ENCODE measurements at places on chromosomes 1 and 21. TPM values are rescaled to one million over a fixed set of nuclear protein-coding genes. Genes with fewer than 3 reads are reported as not detected.
A peak's percentile ranks its signal among the peaks of the same experiment; 100 is the strongest.

GRCh38 chr1:234853906-234854644 lies 244.1 kb upstream of the IRF2BP2 start:
- peak; percentile 28 for DNase-seq

Gene BRDT
- polyA plus RNA-seq = not detected

GRCh38 chr1:80101159-80101558 lies 1094.6 kb upstream of the ADGRL4 start:
- no peak for DNase-seq

- no peak for DNase-seq
Measured at GRCh38 chr1:997713-997992, 2.2 kb downstream of the HES4 start.

DNA sequence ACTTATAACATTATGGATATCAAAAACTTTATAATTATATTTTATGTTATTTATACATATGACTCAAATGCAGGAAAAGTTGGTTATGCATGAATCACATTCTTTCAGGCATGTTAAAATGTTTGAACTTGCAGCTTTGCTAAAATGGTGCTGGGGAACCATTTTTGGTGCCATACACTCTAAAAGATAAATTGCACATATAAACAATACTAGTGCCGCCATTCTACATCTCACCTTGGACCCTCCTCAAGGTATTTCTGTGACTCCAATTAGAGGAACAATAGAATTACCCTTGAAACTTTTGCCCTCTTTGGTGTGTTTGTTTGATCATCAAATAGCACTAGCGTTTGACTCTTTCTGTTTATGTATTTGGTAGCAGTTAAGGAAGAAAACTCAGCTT lies 997 bp downstream of the PRKACB start:
- peak; percentile 6 for DNase-seq

DNA sequence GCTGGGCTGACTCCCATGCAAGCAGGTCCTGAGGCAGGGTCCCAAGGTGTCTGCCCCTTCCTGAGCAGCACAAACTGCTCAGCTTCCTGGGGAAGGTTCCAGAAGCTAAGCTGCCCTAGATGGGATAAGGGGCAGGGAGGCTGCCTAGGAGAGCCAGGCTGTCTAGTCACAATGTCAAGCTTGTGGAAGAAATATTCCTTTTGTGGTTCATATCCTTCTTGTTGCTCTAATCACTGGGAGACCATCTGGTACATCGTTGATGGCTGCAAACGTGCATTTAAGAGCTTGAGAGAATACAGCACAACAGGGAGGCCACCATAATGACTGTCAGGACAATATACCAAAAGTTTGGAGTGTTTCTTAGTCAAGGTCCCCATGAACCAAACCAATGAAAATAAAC lies 67.4 kb downstream of the SLC16A1 start:
- DNase-seq = no peak

GRCh38 chr21:26140164-26140579 lies 30.4 kb downstream of the APP start:
- DNase-seq = peak; percentile 90

Gene GPR25
- polyA plus RNA-seq = not detected

Gene SELL
- 0.11 TPM for polyA plus RNA-seq

Gene UBXN10
- not detected for polyA plus RNA-seq

Gene PFKL
- 126 TPM for polyA plus RNA-seq

Gene LMX1A
- not detected for polyA plus RNA-seq

DNA sequence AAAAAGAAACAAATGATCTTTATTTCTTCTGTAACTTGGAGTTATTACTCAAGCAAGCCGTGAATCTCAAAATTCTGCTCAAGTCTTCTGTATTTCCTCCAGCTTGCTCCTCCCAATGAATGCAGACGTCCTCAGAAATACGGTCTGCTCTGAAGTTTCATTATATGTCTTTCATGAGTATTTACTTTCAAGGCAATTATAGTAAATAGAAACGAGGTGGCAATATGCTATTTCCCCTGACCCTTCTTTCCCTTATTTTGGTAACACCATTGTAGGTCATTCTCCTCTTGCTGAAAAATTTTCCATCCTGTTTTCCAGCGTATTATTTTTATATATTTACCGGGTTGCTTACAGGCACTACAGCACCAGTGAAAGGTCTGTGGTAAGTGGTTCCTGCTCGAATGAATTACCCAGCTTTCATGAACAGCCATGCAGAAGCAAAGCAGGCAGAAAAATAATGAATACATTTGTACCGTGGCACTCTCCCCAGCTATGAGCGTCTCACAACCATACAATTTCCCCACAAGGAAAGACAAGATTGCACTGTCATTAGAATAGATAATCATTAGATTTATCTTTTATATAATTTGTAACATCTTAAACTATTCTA lies 350.9 kb upstream of the PKN2 start:
- no peak for DNase-seq

GRCh38 chr1:26353976-26354820 lies at the start of gene CRYBG2:
CRYBG2 (minus strand) TSS chr1:26354130; CDS start chr1:26346657, 7,473 bp downstream.
- peak; percentile 77 for DNase-seq

- no peak for DNase-seq
Measured at GRCh38 chr1:39755965-39756659, 15.0 kb downstream of the OXCT2 start.

Gene IPP
- 5.1 TPM for polyA plus RNA-seq

DNA sequence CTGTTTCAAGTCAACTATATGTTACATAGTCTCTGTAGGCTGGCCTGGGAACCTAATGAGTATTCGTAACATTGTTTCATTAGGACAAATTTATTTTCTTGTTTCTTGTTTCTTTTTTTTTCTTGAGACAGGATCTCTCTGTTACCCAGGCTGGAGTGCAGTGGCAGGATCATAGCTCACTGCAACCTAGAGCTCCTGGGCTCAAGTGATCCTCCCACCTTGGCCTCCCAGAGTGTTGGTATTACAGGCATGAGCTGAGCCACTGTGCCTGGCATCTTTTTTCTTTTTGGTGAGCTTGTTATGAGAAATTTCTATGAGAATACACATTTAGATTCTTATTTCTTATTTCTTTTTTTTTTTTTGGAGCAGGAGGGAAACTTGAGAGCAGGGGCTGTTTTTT lies 6.8 kb downstream of the CENPS start:
- no peak for DNase-seq

Gene ZBTB21
- polyA plus RNA-seq = 6.7 TPM

- peak; percentile 76 for DNase-seq
Measured at GRCh38 chr1:31639543-31639942, 5.1 kb downstream of the PEF1 start.

GRCh38 chr21:36203603-36203889 lies 46.9 kb downstream of the DOP1B start:
- peak; percentile 87 for DNase-seq

- DNase-seq = peak; percentile 97
Measured at GRCh38 chr1:39142401-39143060, 62.0 kb upstream of the MACF1 start.

- DNase-seq = no peak
Measured at GRCh38 chr1:58976294-58976693, 192.4 kb upstream of the JUN start.

GRCh38 chr1:54379555-54380289 lies 26.5 kb downstream of the SSBP3 start:
- no peak for DNase-seq

- no peak for DNase-seq
Measured at GRCh38 chr1:29409616-29410015, 173.3 kb downstream of the PTPRU start.

GRCh38 chr1:58784758-58785441 lies 1.1 kb upstream of the JUN start:
- peak; percentile 86 for DNase-seq

DNA sequence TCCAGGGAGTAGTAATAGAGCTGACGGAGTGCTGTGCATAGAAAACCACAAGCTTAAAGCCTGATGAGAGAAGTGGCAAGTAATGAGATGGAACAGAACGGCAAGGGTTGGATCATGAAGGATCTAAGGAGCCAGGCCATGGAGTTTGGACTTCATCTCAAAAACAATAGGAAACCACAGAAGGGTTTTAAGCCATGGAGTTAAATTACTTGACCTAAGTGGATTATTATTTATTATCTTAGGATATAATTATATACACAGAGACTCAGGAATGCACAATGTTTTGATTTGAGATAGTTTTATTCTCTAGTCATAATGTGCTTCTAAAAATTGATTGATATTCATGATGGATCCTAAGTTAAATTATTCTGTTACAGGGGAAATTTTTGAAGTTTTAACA lies 242.4 kb downstream of the PLPP3 start:
- no peak for DNase-seq

Gene KLF17
- 0.01 TPM for polyA plus RNA-seq

- peak; percentile 40 for DNase-seq
Measured at GRCh38 chr1:2334883-2335534, 56.3 kb downstream of the MORN1 start.

Data from mammary epithelial cell (primary cell).